ENCODE measurements at places on chromosomes 16 and 17.

- DNase-seq: no peak
Observed at GRCh38 chr16:27304881-27305745, 8.7 kb upstream of the IL4R start.

GRCh38 chr16:19505600-19506303 is 16.1 kb downstream of the GDE1 start:
- no peak for DNase-seq

DNA sequence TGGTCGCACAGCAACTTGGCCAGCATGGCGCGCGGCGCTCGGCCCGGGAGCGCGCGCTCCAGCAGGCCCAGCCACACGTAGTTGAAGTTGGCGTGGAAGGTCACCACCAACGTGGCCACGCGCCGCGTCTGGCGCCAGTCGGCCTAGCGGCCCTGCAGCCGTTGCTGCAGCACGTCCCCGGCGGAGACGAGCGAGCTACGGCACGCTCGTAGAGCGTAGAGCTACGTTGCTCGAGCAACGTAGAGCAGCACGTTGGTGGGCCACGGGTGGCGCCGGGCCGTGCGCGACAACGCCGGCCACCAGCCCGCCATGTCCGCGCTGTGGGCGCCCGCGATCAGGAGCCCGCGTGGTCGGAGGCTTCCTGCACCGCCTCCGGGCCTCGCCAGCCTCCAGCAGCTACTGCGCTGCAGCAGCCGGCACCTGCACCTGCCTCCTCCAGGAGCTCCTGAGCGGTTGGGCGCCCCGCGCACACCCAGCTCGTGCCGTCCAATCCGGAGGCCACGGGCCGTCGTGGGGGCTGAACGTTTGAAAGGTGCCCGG is 13.4 kb upstream of the SULT1A1 start:
- peak; percentile 58 for DNase-seq

GRCh38 chr17:72971226-72971880 is 121.1 kb downstream of the SLC39A11 start:
- no peak for DNase-seq

DNA sequence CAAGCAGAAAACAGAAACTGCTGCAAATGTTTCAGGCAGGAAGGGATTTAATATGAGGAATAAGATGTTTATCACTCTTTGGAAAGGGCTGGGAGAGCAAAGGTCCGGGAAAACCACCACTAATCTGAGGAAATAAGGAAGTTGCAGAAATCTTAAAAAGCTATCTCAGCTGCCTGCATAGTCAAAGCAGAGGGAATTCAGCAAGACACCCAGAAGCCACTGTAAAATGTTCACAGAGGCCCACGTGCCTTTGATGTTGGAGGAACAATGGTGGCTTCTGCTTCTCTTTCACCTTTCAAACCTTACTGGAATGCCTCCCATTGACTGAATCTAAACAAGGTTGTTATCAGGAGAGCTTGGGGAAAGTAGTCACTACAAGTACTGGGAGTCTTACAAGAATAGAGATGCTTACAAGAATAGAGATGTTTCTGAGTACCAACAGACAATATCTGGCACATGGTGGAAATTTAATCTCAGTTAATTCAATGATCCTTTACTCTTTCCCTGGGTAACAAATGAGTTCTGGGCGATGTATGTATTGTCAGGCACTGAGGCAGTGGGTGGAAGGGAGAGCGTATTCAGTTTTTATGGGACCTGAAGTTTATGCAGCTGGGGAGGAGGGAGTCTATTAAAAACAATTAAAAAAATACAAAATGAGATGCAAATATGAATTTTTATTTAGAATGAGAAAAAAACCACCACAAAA is 56.1 kb upstream of the MED13 start:
- no peak for DNase-seq

DNA sequence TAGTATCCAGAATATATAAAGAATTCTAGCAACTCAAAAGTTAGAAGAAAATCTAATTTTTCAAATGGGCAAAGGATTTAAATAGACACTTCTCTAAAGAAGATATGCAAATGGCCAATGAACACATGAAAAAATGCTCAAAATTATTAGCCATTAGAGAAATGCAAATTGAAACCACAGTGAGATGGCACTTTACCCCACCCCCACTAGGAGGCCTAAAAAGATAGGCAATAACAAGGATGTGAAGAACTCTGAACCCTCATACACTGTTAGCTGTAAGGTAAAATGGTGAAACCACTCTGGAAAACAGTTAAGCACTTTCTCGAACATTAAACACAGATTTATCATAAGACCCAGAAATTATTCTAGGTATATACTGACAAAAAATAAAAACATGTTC is 71.4 kb upstream of the IRX6 start:
- no peak for DNase-seq

- DNase-seq: no peak
Observed at GRCh38 chr17:44604768-44605485, 47.6 kb downstream of the FZD2 start.

DNA sequence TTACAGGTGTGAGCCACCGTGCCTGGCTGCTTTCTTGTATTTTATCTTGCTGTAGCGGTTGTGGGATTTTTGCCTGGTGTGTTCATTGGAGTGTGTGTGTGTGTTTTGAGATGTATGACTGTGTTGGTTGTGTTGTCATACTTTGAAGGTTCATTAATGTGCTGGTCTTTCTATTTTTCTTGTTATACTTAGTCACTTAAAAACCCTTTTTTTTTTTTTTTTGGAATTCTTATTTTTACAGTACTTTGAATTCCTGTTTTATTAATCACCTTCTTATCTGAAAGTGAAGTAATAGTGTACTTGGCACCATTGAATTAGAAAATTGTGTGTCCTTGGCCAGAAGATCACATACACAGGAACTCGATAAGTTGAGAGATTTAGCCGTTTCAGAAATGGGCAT is 30.2 kb downstream of the TENT4B start:
- DNase-seq: no peak

DNA sequence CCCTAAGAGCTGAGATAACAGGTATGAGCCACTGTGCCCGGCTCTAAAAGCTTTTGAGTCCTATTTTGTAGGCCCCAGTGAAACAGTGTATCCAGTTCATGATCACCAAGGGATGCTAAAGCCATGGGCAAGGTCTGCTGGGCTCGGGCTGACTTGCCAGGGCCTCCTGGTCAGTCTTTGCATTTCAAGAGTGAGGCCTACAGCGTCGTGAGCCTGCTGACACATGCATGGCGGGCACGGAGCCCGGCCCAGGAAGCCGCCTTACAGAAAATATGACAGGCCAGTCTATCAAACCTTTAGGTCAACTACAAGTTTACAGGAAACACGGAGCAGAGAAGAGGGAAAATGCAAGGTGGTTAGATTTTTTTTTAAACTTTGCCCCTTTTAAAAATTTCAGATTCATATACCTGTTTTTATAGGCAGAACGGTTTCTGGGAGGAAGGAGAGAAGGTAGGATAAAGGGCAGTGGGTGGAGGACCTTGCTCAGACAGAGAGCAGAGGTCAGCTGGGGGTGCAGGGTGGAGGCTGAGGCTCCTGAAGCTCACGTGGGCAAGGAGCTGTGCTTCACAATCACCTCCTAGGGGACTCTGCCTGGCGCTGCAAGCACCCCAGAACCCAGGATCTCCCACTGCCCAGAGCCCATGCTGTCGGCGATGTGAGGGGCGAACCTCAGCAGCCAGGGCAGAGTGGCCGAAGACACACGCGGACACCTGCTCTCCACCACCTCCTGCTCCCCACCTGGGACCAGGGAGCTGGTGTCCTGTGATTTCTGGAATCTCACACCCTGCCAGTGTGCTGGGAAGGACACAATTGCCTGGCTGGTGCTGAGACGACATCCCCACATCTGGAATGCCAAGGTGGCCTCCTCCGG is 21.3 kb downstream of the C16orf95 start:
- DNase-seq: no peak

DNA sequence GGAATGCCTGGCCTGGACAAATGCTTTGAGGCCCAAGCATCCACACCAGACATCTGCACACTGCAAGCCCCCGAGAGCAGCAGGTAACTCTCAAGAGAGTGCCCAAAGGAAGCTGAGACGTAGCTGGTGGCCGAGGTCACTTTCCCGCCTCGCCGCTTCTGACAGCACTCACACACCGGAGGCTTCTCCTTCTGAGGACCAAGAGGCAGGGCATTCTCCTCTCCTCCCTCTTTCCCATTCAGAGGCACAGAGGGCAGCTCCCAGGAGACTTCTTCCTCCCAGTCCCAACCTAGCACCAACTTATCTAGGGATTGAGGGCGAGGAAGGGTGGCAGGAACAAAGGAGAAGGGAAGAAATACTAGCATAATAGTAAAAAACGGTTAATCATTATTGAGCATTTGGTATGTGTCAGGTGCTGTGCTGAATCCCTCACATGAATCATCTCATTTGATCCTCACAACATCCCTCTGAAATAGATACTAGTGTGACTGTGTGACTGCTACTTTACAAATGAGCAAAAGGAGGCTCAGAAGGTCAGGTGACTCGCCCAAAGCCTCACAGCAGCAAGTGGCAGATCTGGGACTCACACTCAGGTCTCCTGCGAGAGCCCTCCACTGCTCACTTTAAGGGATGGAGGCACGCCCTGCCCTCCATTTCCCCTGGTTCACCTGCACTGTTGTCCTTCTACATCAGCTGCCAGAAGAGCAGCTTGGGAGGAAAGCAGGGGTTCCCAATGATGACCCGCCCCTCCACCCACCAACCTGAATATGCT is 41.8 kb downstream of the MYO18A start:
- no peak for DNase-seq

DNA sequence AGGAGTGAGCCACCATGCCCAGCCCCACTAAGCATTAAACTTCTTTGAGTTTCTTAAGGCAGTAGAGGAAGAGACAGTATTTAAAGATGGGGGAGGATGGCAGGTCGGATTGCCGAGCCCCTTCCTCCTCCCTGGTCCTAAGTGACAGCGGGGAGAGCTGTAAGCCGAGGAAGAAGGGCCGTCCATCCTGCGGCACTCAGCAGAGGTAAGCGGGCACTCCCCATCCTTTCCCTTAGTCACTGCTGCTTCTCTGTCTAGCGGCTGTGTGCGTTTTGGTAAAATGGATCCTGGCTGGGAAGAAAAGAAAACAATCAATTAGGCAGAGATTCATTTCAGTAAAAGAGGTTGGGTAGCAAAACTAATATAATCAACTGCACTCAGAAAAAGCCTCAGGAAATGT is 13.9 kb downstream of the DNAAF1 start:
- DNase-seq: no peak

DNA sequence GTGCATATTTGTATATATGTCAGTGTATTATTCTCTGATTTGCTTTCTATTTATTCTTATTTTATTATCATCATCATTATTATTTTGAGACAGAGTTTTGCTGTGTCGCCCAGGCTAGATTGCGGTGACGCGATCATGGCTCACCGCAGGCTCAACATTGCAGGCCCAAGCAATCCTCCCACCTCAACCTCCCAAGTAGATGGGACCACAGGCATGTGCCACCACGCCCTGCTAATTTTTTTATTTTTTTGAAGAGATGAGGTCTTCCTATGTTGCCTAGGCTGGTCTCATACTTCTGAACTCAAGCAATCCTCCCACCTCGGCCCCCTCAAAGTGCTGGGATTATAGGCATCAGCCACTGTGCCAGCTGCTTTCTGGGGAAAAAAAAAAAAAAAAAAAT is 8.4 kb upstream of the ARHGAP17 start:
- DNase-seq: no peak

- no peak for DNase-seq
Observed at GRCh38 chr17:68511254-68511670, 968 bp upstream of the PRKAR1A start.

DNA sequence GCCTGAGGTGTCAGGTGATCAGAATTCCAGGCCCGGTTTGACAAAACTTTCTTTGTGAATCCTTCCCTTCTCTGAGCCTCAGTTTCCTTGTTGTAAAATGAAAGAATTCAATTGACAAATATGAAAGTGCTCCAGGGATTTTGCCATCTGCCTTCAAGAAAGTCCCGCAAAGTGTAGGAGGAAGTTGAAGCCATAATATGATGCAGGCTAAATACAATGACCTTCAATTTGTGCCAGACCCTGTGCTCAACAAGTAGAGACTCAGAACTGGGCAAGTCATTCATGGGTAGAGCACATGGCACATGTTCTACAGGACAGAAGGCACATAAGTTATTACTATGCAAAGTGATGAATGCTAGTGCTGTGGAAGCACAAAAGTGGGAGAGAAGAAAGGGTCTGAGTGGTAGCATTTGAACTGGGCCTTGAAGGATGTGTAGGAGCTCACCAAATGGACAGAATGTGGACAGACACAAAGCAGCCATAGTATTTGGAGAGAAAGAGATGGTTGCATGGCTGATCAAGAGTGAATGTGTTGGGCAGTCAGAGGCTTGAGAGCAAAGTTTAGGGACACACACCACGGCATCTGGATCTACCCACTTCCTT is 2.4 kb upstream of the SCIMP start:
- no peak for DNase-seq

- no peak for DNase-seq
Observed at GRCh38 chr16:68397710-68398201, 50.6 kb downstream of the SMPD3 start.

DNA sequence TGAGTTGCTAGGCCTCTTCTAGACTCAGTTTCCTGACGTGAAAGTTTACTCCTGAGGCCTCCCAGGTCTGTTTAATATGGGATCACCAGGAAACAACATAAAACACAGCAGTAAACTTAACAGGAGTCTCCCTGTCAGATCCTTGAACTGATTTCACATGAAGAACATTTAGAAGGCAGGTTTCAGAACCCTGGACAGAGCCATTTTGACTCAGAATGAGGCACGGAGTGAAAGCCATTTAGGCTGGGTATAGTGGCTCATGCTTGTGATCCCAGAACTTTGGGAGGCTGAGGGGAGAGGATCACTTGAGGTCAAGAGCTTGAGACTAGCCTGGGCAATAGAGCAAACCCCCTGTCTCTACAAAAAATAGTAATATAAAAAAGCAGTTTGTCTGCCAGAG is 289.1 kb downstream of the CA10 start:
- DNase-seq: peak; percentile 13

- no peak for DNase-seq
Observed at GRCh38 chr17:37048811-37049210, 100.1 kb downstream of the AATF start.

GRCh38 chr16:2497695-2498484 is 15.9 kb upstream of the ATP6V0C start:
- DNase-seq: no peak

GRCh38 chr16:61644736-61645135 is 391.5 kb downstream of the CDH8 start:
- DNase-seq: no peak

GRCh38 chr16:30937692-30938091 is 11.2 kb upstream of the ORAI3 start:
- DNase-seq: no peak

- DNase-seq: no peak
Observed at GRCh38 chr16:84091460-84091859, 25.3 kb downstream of the MBTPS1 start.

All from RWPE1 (cell line).